Liver (tissue), 10 donors: ENCODE measurements at places on chromosomes 16 and 17. TPM values are rescaled to one million over a fixed set of nuclear protein-coding genes. Genes with fewer than 3 reads are reported as not detected.
A peak's percentile ranks its signal among the peaks of the same experiment; 100 is the strongest.

DNA sequence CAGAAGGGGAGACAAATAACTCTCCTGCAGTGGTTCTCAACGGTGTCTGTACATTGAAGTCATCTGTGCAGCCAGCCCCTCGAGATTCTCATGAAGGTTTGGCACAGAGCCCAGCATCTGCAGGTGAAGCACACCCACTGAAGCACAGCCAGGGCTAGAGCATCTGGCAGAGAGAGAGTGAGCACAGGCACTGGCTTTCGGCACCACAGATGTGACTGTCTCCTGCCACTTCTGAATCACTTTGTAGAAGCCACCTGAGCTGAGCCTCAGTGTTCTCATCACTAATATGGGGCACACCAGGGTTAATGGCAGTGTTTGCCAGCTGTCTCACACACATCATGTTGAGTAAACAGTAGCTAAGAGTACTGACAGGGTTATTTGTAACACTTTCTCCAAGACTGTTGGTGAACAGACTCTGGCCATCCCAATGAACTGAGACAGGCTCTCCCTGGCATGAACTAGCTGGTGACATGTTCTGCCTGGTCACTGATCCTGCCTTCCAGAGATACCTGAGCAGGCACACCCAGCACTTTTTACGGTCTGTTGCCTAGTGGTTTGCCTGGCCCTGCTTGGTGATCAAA lies 10.9 kb downstream of the HSPB9 start:
- H3K36me3 ChIP-seq = peaks cover 17% of the 10 kb centered on the region
- H3K27ac ChIP-seq = peak overlapping the region; percentile 95

DNA sequence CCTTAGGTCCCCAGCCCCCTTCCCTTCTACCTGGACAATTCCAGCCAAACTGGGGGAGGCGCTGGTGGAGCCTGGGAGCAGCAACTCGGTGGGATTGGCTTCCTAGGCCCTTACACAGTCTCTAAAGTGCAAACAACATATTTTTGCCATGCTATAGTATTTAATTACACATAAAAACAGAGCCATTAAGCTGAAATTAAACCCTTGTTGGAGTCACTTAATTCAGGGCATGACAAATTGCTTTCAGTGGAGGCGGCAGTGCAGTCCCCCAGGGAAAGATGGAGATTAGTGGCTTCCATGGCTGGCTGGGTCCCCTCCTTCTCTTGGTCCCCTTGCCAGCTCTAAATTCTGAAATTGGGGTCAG lies 17.3 kb downstream of the IGFBP4 start:
- no peak overlapping the region for H3K4me3 ChIP-seq
- peaks cover 20% of the 10 kb centered on the region for H3K36me3 ChIP-seq
- no peak for DNase-seq
- H3K4me1 ChIP-seq = peaks cover 65% of the 10 kb centered on the region

DNA sequence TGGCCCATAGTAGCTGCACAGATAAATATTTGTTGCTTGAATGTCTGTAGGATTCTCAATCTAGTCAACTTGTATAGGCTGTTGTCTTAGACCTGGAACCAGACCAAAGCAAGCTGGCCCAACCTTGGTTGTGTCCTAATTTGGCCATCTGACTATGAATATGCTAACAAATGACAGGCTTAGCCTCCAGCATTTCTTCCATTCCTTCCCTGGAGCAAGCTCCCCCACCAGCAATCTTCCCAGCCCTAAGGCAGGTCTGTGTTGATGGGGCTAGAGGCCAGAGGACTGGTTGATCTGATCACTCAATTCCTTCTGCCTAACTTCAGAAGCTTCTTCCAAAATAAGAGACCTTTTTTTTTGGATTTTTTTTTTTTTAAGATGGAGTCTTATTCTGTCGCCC lies 9.4 kb upstream of the PHOSPHO1 start:
- no peak overlapping the region for H3K27ac ChIP-seq
- no peaks in the 10 kb centered on the region for H3K4me1 ChIP-seq
- H3K36me3 ChIP-seq = no peaks in the 10 kb centered on the region

DNA sequence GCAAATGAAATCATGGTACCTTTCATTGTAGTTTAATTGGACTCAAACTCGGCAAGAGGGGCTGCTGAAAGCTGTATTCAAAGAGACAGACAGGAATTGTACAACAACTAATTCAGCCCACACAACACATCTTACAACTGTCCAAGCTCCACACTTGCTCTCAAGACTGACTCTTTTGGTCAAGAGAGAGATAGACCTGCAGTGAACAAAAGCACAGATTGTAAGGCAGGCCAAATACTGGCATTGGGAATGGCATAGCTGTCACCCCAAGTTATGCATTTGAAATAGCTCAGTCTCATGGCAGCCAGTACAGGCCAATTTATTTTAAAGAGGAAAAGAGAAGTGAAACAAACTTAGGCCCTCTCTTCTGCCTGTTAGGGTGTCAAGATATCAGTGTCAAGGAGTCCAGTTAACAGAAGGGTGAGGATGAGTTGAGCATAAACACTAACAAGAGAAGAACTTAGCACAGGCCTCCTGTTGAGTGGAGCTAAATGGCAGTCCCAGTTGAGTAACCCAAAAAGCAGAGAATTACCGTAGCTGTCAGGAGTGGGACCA lies 215.7 kb downstream of the IRX3 start:
- no peaks in the 10 kb centered on the region for H3K4me1 ChIP-seq
- H3K27ac ChIP-seq = no peak overlapping the region

- H3K4me1 ChIP-seq = peaks cover 3% of the 10 kb centered on the region
- no peak overlapping the region for H3K4me3 ChIP-seq
- DNase-seq = no peak
- H3K27me3 ChIP-seq = no peaks in the 10 kb centered on the region
Observed at GRCh38 chr16:2960183-2961010, 3.7 kb upstream of the KREMEN2 start.

DNA sequence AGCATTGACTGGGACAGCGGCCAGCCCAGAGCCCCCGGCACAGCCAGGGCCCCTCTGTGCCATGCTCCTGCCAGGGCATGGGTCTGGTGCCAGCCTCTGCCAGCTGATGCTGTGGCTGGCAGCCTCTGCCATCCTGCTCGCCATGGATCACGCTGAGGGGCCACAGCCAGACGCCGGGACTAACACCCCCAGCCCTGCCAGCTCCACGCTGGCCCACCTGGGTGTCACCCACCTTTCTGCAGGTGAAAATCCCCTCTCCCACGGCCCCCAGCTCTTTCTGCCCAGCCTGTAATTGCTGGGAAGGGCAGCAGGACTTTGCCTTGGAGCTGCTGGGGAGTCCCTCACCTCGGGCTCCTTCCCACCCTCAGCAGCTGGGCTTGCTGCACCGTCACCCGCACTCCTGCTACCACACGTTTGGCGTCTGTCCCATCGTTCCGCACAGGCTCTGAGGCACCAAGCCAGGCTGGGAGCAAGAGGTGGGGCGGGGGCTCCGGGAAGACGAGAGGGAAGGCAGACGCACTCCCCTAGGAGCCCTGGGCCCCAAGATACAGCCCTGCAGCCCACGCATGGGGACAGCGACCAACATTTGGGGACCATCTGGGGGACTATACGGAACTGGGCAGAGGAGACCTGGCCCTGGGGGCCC lies 42.0 kb upstream of the ACSF3 start:
- H3K27ac ChIP-seq = no peak overlapping the region
- DNase-seq = no peak
- H3K4me3 ChIP-seq = no peak overlapping the region
- no peaks in the 10 kb centered on the region for H3K4me1 ChIP-seq
- H3K27me3 ChIP-seq = no peaks in the 10 kb centered on the region

DNA sequence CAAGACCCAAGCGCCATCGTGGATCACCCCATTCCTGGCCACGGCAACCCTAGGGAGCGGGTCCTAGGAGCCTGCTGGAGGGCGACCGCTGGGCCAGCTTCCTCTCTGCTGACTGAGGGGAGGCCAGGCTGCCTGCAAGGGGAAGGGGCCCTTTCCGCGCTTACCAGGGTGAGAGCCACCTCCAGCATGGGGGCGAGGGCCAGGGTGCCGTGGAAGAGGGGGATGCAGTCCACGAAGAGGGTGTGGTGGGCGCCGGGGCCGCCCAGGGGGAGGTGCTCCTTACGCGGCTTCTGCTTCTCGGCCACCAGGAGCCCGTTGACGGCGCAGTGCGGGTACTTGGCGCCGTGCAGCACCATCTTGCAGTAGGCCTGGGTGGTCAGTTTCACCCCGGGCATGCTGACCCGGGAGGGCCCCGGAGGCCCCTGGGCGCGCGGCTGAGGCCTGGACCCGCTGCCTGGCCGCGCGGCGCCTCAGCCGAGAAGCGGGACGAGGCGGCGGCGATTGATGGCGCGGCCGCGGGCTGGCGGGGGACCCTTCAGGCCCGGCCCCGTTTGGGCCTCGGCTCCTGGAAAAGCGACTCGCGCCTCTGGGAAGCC lies 345 bp downstream of the EMC8 start:
- H3K27ac ChIP-seq = peak overlapping the region; percentile 88
- DNase-seq = peak; percentile 52
- peaks cover 33% of the 10 kb centered on the region for H3K4me1 ChIP-seq
- H3K27me3 ChIP-seq = no peaks in the 10 kb centered on the region
- H3K36me3 ChIP-seq = peaks cover 23% of the 10 kb centered on the region

GRCh38 chr17:76248013-76248782 lies 7.9 kb upstream of the RNF157 start:
- H3K27ac ChIP-seq = no peak overlapping the region
- no peaks in the 10 kb centered on the region for H3K27me3 ChIP-seq
- H3K36me3 ChIP-seq = no peaks in the 10 kb centered on the region
- H3K4me3 ChIP-seq = no peak overlapping the region
- peaks cover 11% of the 10 kb centered on the region for H3K4me1 ChIP-seq

DNA sequence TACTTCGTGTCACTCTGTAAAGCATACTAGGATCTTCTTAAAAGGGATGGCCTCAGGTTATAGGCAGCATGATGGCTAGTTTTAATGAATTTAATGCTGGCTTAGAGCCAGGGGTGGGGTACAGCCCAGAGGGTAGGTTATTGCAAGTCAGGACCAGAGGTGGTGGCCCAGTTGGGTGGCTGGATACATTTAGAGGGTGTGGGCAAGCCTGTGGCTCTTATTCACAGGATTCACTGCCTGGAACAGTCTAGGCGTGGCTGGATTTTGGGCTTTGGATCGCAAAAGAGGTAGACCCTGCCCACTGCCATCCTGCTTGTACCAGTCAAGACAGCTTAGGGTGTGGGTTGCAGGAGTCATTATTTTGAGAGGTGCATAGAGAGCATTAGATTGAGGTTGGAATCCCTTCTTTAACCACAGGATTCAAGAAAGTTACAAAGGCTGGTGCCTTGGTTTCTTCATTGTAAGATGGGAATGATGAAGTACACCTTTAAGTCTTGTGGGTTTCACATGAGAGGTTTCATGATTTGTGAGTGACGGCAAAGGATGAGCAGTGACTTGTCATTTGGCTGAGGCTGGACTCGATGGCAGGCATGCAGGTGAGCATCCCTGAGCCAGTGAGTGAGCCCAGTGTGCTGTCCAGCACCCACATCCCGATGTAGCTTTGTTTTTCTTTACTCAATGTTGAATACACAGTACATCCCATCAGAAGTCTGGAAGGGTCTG lies 85.2 kb downstream of the KSR1 start:
- H3K27ac ChIP-seq = no peak overlapping the region
- no peak for DNase-seq
- no peak overlapping the region for H3K4me3 ChIP-seq
- no peaks in the 10 kb centered on the region for H3K4me1 ChIP-seq

GRCh38 chr17:48553826-48554225 lies 8.9 kb upstream of the HOXB2 start:
- H3K36me3 ChIP-seq = no peaks in the 10 kb centered on the region
- DNase-seq = no peak
- H3K4me3 ChIP-seq = no peak overlapping the region
- no peak overlapping the region for H3K27ac ChIP-seq
- no peaks in the 10 kb centered on the region for H3K4me1 ChIP-seq

DNA sequence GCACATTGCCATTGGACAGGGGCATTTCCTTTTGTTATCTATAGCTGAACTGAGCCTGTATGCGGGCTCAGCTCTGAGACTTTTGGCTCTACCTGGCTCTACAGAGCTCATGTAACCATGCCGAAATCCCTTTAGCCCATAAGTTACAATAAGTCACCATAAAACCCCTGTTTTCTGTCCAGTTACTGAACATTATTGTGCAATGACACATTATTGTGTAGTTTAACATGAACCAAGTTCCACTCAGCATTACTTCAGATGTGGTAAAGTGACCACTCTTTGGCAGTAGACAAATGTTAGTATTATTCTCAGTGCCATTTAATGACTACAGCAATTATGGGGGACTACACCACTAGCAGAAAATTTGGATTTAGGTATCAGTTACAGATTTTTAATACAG lies 65.4 kb upstream of the RASL10B start:
- no peaks in the 10 kb centered on the region for H3K27me3 ChIP-seq
- H3K27ac ChIP-seq = peak overlapping the region; percentile 68
- peaks cover 21% of the 10 kb centered on the region for H3K4me1 ChIP-seq
- DNase-seq = no peak

- no peak overlapping the region for H3K27ac ChIP-seq
- H3K36me3 ChIP-seq = no peaks in the 10 kb centered on the region
- no peaks in the 10 kb centered on the region for H3K4me1 ChIP-seq
- no peak overlapping the region for H3K4me3 ChIP-seq
- no peaks in the 10 kb centered on the region for H3K27me3 ChIP-seq
- DNase-seq = no peak
Observed at GRCh38 chr16:59411961-59412841, 678.1 kb upstream of the GOT2 start.

DNA sequence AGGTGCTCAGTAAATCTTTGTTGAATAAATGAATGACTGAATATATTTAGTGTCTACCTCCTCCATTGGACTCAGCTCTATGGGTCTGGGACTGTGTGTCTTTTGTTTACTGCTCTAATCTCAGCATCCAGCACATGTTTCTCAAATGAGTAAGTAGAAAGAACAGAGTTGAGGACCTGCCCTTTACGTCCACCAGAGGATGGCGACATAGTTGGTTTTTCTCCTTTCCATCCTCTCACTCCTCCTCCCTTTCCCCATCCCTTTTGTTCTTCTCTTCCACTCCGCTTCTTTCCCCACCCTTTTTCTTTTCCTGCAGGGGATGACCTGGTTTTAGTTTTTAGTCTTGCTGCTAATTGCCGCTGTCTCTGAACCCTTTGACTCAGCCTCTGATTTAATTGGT lies 12.1 kb upstream of the CHP2 start:
- DNase-seq = no peak
- H3K27ac ChIP-seq = no peak overlapping the region
- H3K4me1 ChIP-seq = no peaks in the 10 kb centered on the region
- H3K27me3 ChIP-seq = no peaks in the 10 kb centered on the region
- no peaks in the 10 kb centered on the region for H3K36me3 ChIP-seq

Gene GOSR1
- 17.1 TPM for total RNA-seq

Gene TMEM238L
- not detected for total RNA-seq

Gene DNAAF8
- total RNA-seq = 0.70 TPM

Gene BCAR1
- total RNA-seq = 10.1 TPM

Gene EVI2B
- 3.5 TPM for total RNA-seq

Gene IGFALS
- 161 TPM for total RNA-seq
